ENCODE measurements at places on chromosomes 3 and 15.

DNA sequence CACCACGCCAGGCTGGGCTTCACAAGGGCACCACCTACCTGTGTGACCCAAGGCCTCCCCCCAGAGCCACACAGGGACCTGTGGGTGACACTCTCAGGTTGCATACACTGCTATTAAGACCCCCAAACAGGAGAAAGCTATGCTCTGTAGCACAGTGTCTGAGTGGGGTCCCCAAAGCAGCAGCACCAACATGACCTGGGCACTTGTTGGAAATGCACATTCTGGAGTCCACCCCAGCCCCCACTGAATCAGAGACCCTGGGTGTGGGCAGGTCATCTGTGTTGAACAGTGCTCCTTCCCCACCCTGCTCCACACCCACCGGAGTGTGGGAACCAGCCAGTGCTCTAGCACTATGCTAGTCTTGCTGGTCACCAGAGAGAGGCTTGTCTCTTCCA is 76.1 kb downstream of the ADAMTS17 start:
- DNase-seq: no peak

DNA sequence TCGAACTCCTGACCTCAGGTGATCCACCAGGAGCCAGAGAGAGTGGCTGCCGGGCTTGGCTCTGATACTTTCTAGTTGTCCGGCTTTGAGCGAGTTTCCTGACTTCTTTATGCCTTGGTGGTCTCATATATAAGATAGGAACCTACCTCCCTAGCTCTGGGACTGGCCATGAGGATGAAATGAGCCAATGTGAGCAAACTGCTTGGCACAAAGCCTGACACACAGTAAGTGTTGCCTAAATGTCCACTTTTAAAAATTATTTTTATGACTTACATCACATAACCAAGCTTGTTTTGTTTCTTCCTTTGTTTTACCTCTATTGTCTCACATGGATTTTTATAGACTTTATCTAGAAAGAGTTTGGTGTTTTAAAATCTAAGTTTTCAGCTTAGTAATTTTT is 42.1 kb upstream of the CCDC174 start:
- no peak for DNase-seq

DNA sequence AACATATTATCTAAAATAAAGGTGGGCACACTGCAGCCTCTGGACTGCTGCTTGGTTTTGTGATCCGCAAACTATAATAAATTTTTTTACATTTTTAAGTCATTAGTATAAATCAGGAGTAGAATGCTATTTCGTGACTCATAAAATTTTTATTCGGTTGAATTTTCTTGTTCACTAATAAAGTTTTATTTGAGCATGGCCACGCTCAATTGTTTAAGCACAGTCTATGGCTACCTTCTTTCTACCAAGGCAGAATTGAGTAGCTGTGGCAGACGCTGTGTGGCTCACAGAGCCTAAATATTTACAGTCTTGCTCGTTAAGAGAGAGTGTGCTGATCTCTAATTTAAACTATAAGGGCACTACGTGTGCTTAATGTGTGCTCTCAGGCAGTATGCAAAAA is 28.9 kb downstream of the ROBO2 start:
- DNase-seq: no peak

DNA sequence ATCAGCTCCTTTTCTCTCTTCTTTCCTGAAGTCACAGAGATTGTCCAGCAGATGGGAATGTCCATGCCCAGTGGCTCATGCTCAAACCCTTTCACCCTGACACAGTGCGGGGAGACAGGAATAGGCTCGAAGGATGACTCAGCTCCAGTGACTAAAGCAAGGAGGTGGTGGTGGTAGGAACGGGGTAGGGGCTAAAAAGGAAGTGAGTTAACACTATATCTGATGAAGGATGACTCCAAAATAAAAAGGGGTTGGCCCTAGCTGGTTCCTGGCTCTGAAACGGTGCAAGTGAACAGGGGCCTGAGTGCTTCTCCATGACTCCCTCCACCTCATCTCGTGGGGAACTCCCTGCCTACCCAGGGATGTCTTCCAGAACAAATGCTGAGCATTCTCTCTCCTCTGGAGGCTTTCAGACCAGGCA is 167.4 kb upstream of the LPP start:
- no peak for DNase-seq

DNA sequence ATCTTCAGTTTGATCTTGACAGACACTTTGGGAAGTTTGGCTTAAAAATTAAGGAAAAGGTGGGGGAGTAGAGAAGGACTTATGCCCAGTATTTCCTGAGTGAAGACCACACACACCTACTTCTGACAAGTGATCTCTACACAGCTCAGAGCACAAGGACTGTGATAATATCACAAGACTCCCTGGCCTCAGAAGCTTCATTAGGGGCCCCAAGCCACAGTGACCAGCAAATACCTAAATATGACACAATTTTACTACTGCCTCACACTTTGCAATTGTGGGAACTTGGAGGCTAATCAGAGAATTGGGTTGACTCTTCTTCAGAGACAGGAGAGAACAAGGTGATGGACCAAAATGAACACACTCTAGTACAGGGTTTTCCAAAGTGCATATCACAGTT is 2.6 kb downstream of the ILDR1 start:
- no peak for DNase-seq

- DNase-seq: no peak
These were observed 986.0 kb downstream of the ROBO2 start for GRCh38 chr3:78025916-78026315.

- DNase-seq: no peak
These were observed 4.4 kb upstream of the IDH2 start for GRCh38 chr15:90106522-90107117.

- no peak for DNase-seq
These were observed 5.4 kb downstream of the SEMA3F start for GRCh38 chr3:50160561-50160983.

DNA sequence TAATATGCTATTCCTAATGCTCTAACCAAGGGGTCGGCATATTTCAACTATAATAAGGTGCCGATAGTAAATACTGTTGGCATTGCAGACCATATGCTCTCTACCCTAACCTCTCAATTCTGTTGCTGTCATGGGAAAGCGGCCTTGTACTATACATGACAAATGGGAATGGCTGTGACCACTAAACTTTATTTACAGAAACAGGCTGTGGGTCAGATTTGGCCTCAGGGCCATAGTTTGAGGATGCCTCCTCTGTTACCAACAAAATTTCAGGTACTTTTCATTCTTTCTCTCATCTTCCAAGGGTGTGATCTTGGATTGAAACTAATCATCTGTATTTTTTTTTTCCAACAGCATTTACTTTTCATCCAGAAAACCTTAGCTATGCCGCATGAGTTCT is 242.0 kb downstream of the MAGI1 start:
- DNase-seq: no peak

DNA sequence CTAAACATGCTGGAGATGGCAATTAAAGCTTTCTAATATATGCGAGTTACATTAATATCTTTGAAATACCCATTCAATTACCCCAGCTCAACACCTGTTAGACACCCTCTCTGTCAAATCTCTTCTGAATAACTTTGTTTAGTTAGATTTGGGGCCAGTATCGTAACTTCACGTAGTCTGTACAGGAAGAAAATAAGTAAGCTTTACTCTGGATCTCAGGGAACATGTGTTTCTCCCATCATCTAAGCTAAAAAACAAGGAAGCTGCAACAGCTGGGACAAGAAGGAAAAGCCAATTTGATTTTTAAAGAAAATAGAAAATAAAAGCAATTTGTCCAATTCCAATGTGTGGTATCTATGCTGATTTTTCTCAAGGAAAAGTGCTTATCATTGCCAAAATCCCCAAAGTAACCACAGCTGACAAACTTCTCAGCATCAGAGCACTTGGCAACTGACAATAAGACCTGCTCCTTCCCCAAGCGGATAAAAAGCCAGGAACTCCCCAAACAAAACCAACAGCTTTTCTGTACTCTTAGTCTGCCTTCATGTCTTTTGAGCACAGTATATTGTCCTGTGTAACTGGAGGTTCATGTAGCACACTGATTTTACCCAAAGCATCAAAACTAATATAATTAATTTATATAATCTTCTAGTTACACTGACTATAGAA is 279.1 kb downstream of the ZBTB20 start:
- DNase-seq: no peak

GRCh38 chr3:32354362-32354778 is 37.3 kb upstream of the CMTM7 start:
- DNase-seq: no peak

- DNase-seq: no peak
These were observed 596 bp upstream of the SGO1 start for GRCh38 chr3:20186600-20187004.

DNA sequence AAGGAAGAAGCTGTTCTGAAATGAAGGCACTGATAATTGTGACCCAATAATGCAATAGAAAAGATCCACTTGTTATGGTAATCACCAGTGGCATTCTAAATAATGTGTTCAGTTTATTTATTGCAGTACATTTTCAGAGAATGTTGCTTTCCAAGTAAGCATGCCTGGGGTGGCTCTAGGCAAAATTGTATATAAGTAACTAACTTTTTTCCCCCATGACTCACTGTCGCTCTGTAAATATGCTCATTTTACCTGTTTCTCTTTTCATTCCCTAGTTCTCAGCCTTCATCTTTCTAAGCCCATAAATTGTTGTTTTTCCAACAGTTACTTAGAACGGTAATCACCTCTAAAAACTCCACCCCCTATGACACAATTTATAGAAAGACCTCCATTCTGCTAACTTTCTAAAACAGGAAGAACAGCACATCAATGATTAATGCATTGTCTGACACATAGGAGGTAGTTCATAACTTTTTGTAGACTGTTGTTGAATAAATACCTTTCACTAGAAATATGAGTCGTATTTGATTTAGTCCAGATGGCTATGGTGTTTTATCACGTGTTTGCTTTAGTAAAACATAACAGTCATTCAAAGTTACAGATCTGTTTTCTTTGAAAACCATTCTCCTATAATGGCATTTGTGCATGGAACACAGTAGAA is 143.1 kb downstream of the LSAMP start:
- DNase-seq: no peak

- no peak for DNase-seq
These were observed 41.1 kb upstream of the PLSCR5 start for GRCh38 chr3:146646261-146646660.

DNA sequence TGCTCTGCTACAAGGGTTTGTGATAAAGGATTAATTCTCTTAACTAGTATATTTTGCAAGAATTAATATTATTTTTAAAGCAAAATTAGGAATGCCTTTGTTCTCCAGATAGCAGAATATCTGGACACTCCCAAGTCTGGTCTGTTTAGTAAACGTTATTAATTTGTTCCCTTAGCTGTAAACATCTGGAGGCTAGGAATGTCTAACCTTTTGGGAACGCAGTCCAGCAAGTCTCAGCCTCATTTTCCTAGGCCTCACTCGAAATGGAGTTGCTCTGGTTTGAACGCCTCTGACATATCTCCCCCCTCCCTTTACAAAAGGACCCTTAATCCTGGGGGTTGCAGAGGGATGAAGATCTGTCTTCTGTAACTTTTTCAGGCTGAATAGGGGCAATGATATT is 59.3 kb upstream of the WNT7A start:
- no peak for DNase-seq

- no peak for DNase-seq
These were observed 16.1 kb upstream of the SLMAP start for GRCh38 chr3:57740027-57740426.

- no peak for DNase-seq
These were observed 41.9 kb downstream of the NOX5 start for GRCh38 chr15:69056365-69056764.

GRCh38 chr3:64915778-64916177 is 228.0 kb upstream of the ADAMTS9 start:
- DNase-seq: no peak

DNA sequence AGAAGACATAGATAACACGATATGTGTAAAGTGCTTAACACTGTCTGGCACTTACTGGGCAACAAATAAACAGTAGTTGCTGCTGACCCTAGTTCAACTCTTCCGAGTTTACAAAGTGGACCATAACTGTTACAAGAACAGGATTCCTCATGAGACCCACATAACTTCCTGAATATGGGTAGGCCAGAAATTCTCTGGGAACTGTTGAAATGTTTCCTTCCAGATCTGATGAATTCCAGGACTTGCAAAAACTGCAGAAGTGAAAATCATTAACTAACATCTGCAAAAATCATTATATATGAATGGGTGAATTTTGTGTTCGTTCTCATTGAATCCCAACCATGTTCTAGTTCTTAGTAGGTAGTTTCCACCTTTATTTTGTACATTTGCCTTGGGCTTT is 181.7 kb upstream of the MME start:
- no peak for DNase-seq

- DNase-seq: no peak
These were observed 324.0 kb downstream of the GAP43 start for GRCh38 chr3:115947325-115947724.

- DNase-seq: no peak
These were observed 96.8 kb downstream of the ANXA2 start for GRCh38 chr15:60301024-60301423.

DNA sequence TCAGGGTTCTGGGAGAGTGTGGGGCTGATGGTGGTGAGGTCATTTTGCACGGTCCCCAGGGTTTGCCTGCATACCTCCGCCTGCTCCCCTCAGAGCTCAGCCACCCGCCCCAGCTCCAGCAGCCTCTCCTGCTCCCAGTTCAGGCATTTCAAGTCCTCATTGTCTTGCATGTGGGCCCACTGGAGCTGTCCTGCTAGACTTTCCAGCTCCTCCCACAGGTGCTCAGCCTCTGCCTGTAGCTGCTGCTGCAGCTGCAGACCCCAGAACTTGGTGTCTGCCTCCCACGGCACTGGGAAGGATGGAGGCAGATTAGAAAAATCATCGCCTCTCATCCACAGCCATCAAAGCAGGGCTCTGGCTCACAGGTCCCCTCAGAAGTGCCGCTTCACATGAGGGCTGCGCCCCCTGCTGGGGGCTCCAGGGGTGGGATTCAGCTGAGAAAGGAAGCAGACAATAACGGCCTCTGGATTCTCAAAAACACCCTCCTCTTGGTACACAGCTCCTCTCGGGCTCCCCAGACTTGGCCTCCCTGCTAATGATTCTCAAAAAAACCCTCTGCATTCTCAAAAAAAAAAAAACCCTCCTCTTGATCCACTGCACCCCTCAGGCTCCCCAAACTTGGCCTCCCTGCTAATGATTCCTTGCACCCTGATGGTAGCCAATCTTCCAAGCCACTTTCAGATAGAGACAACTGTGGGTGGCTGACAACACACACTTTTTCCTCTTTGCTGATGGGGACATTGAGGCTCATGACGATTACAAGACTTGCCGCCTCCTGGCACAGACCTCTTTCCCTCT is 89.3 kb upstream of the C2CD4B start:
- DNase-seq: no peak

DNA sequence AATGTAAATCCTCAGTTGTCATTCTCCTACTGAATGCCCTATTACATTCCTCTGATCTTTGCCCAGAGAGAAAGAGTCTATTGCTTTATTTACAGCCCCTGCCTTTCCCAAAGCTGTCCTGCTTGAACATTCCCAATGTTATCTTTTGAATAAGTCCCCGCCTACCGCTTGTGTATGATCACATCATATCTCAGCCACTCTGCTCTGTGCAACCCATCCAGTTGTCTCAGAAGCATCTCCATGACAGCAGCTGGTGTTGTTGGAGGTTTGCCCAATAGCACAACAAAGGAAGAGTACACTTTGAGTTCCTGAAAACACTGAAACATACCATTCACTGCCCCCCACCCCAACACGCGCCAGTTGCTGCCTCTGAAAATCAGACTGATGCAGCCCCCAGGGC is 22.0 kb upstream of the FAM3D start:
- DNase-seq: no peak

GRCh38 chr15:43390723-43391122 is 19.8 kb downstream of the TUBGCP4 start:
- no peak for DNase-seq

- DNase-seq: no peak
These were observed 6.8 kb upstream of the ADPGK start for GRCh38 chr15:72790302-72790910.

GRCh38 chr3:166270429-166270828 is 433.2 kb upstream of the BCHE start:
- no peak for DNase-seq

Data from activated CD8-positive, alpha-beta memory T cell treated with anti-CD3 and anti-CD28 coated beads for 4 hours (primary cell).